NCI-H748 treated with DMSO at 0.1 percent for 48 hours (cell line): ENCODE measurements at places on chromosomes 7 and 10.
A peak's percentile ranks its signal among the peaks of the same experiment; 100 is the strongest.

GRCh38 chr7:19537942-19538401 is 170.9 kb downstream of the POLR1F start:
- no peak for DNase-seq

DNA sequence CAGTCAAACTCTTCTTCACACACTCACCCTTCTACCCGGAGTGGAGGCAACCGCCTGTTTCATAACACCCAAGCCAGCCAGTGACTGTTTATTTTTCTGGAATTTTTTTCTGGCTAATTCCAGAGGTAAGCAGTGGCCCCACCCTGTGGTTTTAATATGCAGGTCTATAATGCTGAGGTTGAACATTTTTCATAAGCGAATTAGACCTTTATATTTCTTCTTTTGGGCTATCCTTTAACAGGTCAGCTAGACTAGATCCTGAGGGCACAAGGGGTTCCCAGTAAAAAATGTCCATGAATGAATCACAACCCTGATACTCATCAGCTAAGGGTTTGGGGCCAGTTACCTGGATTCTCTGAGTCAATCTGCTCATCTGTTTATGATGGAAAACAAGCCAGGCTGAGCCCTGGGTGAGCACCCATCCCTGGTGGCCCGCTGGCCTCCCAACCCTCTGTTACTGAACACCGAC is 76.2 kb downstream of the GRB10 start:
- DNase-seq = no peak

GRCh38 chr7:64651632-64652165 is 14.2 kb upstream of the ZNF107 start:
- DNase-seq = no peak

- peak; percentile 50 for DNase-seq
These were observed 8.0 kb upstream of the HSPB1 start for GRCh38 chr7:76294344-76295024.

DNA sequence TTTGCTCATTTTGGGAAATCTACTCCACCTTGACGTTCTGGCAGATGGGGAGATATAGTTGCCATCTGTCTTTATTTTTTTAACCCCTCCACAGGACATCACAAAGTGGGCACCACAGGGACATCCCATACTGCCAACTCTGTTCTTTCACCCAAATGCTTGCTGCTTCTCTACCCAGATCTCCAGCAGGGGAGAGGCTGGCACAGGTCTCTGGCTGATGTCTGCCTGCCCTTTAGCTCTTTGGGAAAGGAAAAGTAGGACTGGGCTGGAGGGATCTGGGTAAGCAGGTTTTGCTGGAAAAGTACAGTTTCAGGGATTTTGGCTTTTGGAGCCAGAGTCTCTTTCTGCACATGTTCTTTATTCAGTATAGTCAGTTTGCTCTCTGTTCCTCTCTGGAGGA is 156.7 kb downstream of the ANLN start:
- no peak for DNase-seq

DNA sequence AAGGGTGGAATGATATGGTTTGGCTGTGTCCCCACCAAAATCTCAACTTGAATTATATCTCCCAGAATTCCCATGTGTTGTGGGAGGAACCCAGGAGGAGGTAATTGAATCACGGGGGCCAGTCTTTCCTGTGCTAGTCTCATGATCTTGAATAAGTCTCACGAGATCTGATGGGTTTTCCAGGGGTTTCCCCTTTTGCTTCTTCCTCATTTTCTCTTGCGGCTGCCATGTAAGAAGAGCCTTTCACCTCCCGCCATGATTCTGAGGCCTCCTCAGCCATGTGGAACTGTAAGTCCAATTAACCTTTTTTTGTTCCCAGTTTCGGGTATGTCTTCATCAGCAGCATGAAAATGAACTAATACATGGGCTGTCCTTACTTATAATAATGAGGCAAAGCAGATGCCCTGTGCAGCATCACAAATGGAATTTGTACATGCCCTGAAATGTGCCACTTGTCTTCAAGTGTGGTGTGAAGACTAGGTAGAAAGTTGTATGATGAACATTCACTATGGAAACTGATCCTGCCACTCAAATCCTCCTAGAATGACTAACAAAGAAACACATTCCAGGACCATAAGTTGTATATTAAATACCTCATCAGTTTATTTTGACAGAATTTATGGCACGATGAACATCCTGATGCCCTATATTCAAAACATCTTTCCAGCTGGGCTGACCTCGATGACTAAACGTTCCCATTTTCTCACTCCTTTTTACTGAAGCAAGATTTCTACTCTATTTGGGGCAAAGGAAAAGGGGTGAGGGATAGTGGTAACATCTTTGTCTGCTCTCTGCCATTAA is 122.8 kb upstream of the CTTNBP2 start:
- DNase-seq = no peak

DNA sequence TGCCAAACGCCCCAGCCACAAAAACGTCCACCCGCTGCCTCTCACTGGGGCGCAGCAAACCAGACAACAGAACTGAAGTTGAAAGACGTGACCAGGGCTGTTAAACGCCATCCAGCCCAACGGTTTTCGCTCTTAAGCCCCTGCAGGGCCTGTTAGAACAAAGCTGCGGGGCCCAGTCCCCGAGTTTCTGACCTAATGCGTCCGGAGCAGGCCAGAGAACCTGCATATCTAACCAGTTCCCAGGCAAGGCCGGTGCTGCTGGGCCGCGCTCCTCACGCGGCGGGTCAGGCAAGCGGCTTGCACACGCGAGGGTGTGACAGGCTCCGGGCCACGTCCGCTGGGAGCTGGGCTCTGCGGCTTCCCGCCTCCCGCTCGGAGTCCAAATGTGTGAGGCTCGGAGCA is 87.0 kb downstream of the PTPRN2 start:
- no peak for DNase-seq

DNA sequence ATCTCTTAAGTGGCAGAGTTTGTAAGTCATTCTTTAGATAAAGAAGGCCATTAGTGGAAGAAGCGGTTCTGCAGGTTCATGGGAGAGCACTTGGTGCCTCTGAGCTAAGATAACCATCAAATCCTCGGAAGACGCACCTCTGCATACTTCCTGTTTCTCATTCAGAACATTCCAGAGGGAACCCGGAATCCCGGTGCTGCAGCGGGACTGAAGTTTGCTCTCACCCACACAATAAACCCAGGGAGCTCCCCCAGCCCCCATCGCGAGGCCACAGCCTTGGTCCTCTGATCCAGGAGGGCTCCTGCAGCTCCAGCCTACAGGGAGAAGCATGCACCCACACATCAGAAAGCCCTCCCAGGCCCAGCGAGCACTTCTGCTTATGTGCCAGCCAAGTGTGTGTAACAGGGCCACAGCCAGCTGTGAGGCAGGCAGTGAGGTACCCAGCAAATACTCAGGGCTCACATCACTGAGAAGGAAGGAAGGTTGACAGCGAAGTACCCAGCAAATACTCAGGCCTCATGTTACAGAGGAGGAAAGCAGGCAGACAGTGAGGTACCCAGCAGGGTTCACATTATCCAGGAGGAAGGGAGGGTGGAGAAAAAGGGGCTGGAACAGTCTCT is 142.4 kb downstream of the DIP2C start:
- DNase-seq = no peak

GRCh38 chr10:77230194-77230593 is 407.4 kb downstream of the KCNMA1 start:
- DNase-seq = no peak

GRCh38 chr7:440059-440749 is 79.4 kb downstream of the PDGFA start:
- no peak for DNase-seq

DNA sequence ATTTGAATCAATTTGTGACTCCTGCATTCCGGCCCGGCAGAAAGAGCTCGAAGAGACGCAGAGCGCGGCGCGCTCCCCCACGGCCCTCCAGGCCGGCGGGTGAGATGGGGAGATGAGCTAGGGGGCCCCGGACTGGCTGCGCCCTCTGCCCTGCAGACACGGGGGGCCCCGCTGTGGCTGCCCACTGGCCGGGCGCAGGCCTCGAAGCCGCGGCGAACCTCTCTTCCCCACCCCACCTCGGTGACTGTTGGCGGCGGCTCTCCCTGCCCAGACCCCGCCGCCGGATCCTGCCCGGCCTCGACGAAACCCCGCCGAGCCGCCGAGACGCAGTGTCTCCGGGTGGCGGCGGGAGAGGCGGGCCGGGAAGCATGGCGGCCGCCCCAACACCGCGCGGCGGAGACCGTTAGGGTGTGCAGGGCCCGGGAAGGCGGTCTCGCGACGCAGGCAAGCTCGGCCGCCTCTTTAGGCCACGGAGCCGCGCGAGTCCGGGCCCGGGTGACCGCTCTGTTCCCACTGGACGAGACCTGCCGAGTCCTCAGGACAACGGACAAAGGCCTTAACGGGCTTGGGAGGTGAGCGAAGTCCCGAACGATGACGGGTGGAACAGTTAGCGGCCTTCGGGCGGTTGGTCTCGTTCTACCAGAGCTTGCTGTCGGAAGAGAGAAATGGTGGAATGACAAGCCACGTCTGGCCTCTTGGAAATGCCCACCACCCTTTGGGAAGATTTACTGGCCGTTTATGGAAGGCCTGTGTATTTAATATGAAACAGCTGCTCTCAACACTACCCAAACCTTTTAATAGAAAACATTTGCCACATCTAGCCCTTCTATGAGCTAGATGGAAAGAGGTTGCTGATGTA is 24.3 kb downstream of the NUP42 start:
- DNase-seq = peak; percentile 22

- no peak for DNase-seq
These were observed 1.7 kb upstream of the CFAP43 start for GRCh38 chr10:104233817-104234216.

DNA sequence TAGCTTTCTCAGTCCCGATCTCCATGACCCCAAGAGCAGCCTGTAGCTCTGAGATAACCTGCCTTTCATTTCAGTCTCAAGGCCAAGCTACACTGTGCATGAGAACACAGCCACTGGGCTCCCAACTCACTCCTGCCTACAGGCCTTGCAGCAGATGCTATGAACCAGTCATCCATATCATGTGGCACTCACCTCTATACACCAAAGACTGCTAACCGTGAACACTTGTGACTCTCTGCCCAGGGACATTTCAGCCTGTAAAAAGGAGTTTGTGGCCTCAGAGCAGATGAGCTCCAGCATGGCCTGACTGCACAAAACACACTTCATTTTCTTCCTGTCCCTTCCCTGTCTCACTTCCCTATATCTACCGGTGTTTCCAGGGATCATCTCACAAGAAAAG is 56.9 kb upstream of the NPY start:
- no peak for DNase-seq

GRCh38 chr7:43700646-43701499 is 28.4 kb downstream of the COA1 start:
- DNase-seq = no peak

- DNase-seq = no peak
These were observed 957.6 kb upstream of the ZNF722 start for GRCh38 chr7:63040966-63041610.

GRCh38 chr7:83681200-83681778 is 32.4 kb upstream of the SEMA3E start:
- DNase-seq = no peak

- DNase-seq = peak; percentile 67
These were observed 55.2 kb downstream of the ELFN1 start for GRCh38 chr7:1725199-1725690.

DNA sequence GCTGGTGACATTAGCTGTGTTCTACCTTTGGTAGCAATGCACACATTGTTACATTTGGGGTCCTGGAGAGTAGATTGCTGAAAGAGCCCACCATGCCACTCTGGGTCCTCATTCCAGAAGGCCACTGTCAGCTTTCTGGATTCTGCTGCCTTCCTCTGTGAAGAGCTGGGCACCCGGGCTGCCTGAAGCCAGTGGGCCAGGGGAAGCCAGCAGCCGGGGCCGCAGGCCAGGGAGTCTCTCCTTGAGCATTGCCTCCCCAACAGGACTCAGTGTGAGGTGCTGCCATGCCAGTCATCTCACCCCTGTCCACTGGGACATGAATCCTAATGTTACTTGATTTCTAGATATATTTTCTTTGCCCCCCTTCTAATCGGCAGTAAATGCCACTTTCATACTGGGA is 234.0 kb downstream of the SKAP2 start:
- DNase-seq = no peak

- DNase-seq = no peak
These were observed 12.8 kb upstream of the LAMB1 start for GRCh38 chr7:108015740-108016139.

DNA sequence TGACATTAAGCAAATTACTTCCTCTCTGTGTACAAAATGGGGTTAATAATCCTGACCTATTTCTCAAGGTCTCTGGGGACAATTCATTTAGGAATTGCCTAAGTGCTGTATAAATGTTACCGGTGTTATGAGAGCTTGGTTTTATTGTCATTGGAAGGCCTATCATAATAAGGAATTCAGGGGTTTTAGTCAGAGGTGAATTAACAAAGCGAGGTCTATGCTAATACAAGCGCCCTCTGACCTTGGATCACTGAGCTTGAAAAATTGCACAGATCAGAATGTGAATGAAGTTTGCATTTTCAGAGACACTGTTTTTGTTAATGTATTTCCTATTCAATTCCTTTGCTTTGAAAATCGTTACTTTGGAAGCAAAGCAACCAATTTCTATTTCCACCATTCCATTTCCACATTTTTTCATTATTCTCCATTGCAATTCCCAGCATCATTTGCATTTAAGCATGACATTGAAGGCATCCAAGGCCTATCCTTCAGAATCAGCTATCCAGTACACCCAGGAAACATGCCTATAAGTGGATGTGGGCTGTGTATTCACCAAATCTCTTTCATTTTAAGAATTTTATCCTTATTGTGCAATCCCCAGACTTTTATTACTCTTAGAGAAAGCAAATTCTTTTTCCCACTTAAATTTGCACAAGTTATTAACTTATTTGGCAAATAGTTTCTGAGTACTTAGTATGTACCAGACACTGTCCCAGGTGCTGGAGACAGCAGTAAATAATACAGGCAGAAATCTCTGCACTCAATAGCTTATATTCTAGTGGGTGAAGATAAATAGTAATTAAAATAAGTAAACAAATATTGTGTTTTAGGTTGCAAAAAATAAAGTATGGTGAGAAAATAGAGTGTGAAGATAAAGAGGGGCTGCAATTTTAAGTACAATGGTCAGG is 133.1 kb downstream of the NRCAM start:
- DNase-seq = no peak

- DNase-seq = no peak
These were observed 87.3 kb downstream of the CCSER2 start for GRCh38 chr10:84415539-84416244.

- DNase-seq = no peak
These were observed 30.8 kb upstream of the STK17A start for GRCh38 chr7:43552122-43552521.

DNA sequence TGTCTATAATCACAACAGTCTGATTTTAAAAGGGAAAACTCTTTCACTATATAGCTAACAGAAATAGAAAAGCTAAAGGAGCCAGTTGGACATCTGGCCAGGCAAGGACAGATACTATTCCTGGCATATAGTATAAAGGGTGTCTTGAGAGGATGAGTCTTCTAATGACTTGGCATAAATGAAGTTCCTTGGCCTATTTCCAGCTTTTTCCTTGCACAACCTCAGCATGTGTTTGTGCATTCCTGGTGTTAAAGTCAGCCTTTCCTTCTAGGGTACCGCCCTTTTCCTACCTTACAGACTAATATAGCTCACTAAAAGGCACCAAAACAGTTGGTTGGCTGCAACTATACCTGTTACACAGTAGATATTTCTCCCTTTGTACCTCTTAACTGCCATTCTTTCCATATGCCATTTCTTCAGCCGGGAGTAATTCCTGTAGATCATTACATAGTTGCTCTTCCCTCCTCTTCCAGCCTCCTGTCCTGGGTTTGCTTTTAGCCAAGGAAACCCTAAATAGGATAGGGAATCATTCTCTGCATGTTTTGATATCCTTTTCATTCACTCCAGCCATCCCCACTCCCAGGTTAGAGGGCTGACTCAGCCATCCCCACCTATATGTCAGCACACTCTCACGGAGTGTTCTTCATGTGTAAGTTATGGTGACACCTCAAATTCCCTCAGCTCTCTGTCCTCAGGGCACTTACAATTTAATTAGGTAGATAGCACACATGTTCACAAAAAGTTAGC is 102.1 kb upstream of the MDFIC start:
- no peak for DNase-seq
